ENCODE measurements at places on chromosomes 4 and X. TPM values are rescaled to one million over a fixed set of nuclear protein-coding genes. Genes with fewer than 3 reads are reported as not detected.

The GALNTL6 gene
- total RNA-seq = not detected

The TCEAL2 gene
- 9.1 TPM for total RNA-seq

The CRMP1 gene
- total RNA-seq = 17.1 TPM

The PNMA6A gene
- total RNA-seq = 1.6 TPM

Measured in Daoy (cell line).